ENCODE measurements at places on chromosomes 11 and 22.

- no peak for DNase-seq
Measured at GRCh38 chr11:42631220-42631843, 680.5 kb upstream of the API5 start.

DNA sequence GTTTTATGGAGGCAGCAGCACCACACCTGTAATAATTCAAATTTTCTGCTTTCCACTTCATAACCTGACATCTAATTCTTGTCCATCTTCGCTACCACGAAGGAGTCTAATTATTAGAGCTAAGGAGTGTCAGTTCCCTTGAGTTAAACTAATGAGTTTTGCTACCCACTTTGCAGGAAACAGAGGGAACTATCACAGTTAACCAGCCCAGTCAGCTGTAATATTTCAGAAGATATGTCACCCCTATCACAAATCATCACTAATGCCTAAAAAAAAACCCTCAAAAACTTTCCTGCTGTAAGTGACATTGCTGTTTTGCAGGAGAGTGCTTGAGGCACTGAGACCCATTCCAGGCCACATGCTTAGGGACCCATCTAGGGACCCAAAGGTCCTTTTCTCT lies 8.4 kb downstream of the TECTA start:
- no peak for DNase-seq

DNA sequence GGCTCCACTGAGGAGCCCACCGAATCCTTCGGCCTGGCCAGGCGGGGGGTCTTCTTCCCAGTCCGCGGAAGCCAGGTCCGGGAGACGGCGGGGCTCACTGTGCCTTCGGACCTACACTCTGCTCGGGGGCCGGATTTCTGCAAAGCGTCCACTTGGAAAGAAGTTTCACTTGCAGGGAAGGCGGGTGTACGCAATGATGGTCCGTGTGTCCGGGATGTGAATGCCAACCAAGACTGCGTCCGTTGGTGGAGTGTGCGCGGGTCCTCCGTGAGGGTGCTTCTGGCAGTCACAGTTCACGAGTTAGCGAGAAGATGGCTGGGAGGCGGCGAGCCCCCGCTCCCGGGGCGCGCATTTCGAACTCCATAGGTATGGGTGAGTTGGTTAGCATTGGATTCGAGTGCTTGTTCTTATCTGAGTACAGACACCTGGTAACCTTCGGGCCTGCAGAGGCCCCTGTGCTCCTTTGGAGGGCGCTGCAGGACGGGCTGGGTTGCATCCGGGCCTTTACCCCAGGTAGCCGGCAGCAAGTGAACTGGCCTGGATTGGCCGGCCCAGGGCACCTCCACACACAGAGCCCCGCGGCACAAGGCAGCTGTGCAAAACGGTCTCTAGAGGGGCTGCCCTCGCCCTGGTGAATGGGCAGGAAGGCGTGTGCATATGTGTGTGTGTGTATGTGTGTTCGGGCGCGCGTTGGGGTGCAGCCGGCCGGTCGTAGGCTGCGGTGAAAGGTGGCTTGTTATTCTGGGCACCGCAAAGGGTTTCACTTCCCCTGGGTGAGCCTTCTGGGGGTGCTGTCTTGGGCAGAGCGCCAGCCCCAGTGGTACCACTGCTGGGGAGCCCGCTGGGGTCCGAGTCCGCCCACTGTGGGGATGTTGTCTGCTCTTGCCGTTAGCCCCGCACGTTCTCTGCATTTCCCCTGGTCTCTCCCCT lies 13.3 kb upstream of the CYP2R1 start:
- DNase-seq = peak; percentile 10

GRCh38 chr11:131645237-131645636 lies 274.8 kb downstream of the NTM start:
- no peak for DNase-seq

DNA sequence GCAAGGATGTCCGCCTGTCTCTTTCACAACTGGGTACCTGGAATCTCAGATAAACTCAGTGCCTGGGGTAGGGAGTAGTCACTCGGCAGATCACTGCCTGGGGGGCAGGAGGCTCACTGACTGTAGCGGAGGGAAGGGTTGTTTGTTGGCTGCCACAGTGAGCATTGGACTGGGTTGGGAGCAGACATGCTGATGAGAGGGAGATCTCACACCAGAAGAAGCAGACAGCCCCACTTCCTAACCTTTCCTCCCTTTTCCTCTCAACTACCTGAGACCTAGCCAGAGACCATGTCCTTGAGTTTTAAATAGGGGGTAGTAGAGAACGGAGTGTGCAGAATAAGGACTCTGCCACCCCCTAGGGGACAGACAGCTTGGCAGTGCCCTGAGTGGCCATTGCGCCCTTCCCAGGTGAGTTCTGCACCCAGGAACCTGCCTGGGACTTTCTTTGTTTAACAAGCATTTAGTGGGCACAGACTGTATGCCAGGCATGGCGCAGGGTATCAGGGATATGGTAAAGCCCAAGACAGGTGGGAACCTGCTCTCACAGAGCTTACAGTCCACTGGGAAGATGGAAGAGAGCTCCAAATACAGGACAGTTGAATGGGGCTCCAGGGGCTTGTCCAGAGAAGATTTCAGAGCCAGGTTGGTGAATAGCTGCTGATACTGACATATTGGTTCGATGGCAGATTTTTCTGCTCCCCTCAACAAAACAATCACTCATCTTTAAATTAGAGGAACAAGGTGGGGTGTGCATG lies 115.7 kb upstream of the NNMT start:
- DNase-seq = no peak

DNA sequence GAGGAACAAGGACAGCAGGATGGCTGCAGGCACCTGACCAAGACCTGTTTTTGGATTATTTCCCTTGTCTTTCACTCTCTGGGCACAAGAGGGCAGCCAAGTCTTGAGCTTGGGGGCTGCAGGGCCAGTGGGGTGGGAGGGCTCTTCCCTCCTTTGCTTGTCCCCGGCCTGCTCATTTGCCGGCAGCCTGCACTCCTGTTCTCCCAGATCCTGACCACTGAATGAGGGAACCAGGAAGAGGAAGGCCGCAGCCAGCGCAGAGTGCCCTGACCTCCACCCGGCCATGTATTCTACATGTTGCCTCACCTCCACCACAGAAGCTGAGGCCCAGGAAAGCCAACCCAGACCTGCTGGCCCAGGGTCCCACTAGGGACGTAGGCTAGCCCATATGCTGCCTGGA lies 15.5 kb upstream of the NNMT start:
- peak; percentile 85 for DNase-seq

DNA sequence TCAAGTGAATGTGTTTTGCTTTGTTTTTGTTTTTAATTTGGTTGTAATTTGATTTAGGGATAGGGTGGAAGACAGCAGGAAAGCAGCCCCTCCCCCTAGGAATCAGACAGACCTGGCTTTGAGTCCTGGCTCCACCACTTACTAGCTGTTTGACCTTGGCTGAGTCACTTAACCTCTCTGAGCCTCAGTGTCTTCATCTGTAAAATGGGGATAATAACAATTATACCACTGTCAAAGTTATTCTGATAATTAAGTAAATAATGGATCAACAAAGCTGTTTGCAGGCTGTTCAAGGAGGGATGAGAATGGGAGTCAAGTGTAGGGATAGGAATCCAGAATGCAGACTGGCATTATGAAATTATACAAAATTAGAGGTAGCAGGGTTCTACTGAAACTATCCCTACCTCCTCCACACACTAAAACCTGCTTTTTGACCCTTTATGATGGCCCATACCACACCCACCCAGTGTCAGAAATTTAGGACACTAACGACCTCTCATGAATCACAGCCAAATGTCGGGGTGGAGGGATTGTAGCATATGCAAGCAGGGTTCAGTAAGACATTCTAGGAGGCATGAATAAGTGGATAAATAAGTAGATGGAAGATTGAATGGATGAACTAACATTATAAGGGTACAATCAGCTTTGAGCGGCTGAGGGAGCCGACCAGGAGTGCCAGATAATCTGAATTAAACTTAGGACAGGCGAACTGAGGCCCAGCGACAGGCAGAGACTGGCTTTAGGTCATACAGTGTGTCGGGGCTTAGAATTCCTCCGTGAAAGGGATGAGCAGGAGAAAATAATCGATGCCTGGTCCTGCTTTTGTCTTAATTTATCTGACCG lies 974 bp downstream of the ANAPC15 start:
- no peak for DNase-seq

DNA sequence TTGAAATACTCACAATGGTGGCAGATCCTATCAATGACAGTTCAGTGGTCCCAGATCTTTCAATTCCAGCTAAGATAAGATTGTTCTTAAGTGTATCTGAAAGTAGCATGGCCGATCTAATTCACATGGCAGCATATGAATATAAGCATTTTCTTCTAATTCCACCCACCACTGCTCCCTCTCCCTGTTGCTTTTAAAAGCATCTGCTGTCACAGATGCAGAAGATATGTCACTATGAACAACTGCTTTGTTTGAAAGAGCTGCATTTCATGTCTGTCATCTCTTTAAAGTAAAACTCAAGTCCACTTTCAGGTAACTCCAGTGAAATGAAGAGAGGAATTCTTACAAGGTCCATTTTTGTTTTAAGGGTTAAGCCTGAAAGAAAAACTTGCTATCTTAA lies 1044.0 kb downstream of the DLG2 start:
- no peak for DNase-seq

- DNase-seq = no peak
Measured at GRCh38 chr11:44716256-44716655, 10.5 kb upstream of the TSPAN18 start.

- DNase-seq = peak; percentile 96
Measured at GRCh38 chr11:33723238-33723881, 12.9 kb downstream of the CD59 start.

- DNase-seq = no peak
Measured at GRCh38 chr11:106827687-106828086, 190.6 kb downstream of the GUCY1A2 start.

GRCh38 chr22:29244785-29245625 lies 22.8 kb downstream of the RHBDD3 start:
- no peak for DNase-seq

- DNase-seq = no peak
Measured at GRCh38 chr22:37163575-37164504, 14.1 kb upstream of the IL2RB start.
